ENCODE measurements at places on chromosomes 4 and X.

DNA sequence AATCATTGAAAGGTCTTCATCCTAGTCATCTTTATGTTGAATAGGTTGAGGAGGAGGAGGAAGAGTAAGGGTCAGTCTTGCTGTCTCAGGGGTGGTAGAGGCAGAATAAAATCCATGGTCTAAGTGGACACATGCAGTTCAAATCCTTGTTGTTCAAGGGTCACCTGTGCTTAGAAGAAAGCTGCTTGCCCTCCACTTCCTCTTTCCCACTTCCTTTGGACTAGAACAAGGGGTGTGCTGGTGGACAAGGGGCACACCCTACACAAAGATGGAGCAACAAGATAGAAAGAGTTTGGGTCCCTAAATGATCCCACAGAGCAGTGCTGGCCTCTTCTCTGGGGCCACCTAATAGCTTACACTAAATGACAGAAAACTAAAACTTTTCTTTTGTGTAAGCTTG is 47.9 kb downstream of the HSD17B13 start:
- DNase-seq: no peak

- no peak for DNase-seq
Measured at GRCh38 chr4:112916868-112917267, 132.6 kb upstream of the ANK2 start.

- DNase-seq: no peak
Measured at GRCh38 chrX:70176938-70177533, at the start of gene DGAT2L6. Gene DGAT2L6 (plus strand): TSS chrX:70177483. CDS start chrX:70177583, 100 bp downstream.

DNA sequence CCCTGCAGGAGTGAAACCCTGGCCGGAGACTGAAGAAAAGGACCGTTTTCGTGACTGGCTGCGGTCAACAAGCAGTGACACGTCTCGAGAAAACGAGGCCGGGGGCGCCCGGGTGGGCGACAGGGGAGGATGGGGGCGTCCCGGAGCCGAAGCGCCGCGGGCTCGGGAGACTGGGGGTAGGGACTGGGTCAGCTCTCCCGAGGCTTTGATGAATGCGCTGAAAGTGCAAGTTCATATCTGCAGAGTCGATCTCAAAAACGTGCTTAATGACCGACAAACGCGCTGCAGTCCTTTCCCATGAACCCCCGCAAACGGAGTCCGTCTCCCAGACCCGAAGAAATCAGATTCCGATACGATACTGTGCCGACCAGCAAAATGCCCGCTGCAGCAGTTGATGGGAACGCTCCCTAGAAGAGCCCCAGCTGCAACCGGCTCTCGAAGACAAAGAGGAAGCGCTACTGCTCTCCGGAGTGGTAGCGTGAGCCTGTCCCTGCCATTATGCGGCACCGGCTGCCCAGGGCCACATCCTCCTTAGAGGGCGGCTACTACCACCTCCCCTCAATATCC is 806 bp upstream of the CD99L2 start:
- DNase-seq: no peak

DNA sequence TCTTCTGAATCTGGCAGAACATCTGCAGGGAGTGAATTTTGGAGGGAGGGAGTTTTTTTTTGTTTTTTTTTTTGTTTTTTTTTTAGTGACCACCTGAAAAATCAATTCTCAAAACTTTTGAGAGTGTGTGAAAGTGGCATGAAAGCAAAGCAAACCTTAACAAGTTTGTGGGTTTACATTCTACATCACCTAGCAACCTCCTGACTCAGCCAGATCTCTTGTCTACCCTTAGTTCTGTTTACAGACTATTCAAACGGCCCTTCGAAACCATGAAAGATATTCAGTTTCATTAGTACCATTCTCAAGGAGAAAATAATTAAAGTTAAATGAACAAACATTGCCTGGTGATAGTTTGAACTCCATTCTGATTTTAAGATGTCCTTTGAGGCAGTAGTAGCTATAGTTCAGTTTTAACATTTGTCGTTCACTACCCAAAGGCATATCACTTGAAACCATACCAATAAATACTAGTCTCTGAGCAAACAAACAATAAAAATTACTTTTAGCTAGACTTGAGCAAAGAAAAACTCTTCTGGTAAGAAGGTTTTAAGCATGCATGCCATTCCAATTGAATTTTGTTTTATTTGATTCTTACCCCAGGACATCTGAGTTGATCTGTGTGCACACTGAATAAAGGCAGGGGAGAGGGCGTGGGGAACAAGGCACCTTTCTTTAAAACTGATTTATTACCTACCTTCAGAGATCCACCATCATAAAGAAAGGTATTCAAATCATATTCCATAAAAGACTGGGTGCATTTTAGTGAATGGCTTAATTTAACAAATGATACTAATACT is 137.7 kb downstream of the ARX start:
- DNase-seq: no peak

DNA sequence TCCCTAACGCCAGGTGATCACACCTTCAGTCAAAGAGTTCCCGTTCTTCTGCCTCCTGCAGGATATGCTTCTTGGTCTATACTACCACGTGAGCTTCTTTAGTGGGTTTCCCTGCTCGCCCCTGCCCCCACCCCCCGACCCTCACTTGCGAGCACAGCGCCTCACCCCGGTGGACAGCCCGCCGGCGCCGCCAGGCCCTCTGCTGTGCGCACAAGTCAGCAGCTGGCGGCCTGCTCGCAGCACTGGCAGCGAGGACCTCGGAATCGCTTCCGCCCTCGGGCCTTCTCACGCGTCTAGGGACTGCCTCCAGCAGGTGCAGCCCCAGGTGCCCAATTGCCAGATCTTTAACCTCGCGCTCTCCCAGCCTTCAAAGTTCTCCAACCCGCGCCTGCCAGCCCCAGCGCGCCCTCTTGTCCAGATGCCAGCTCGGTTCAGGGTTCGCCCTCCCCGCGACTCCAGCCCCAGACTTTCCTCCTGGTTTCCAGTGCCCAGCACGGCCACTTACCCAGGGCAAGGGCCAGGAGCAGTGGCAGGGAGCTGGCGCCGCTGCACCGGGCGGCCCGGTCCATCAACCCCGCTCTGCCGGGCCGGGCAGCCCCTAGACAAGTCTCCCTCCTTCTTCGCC is 454 bp downstream of the BTC start:
- DNase-seq: no peak

DNA sequence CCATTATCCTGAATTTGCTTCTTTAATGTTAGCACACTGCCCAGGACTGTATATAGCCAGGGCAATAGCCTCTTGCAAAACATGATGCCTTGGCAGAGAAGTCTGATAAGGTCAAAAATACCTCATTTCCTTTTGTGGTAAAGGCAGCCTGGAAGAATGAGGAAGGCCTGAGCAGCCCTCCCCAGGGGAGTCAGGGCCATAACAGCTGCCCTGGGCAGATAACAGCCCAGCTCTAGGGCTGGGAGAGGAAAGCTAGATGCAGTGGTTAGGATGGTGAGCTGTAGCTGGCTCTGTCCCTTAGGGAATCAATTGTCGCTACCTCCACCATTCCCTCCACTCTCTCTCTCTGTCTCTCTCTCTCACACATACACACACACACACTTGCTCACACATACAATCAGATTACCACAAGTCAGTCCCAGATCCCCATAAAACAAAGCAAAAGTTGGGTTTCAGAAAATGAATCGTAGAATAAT is 29.2 kb downstream of the EFHC2 start:
- no peak for DNase-seq

- DNase-seq: no peak
Measured at GRCh38 chr4:128427832-128428366, 140.3 kb upstream of the PGRMC2 start.

DNA sequence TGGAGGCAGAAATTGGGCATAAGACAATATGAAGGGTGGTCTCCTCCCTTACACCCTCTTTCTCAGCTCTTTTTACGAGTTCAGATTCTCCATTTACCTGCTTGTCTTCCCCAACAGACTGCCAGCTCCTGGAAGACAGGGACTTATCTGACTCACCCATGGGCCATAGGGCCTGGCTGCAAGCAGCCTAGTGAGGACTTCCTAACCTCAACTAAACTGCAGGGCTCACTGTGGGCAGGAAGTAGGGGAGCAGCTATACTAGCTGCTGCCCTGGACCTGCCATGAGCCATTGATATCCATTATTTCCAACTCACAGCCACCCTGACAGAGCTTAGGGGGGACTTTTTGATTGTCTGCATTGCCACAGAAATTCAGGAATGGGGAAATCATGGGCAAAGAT is 11.5 kb upstream of the ZNF718 start:
- DNase-seq: no peak

GRCh38 chr4:185311113-185311888 is 84.4 kb downstream of the LRP2BP start:
- no peak for DNase-seq

- no peak for DNase-seq
Measured at GRCh38 chr4:81905971-81906370, 434.3 kb upstream of the RASGEF1B start.

GRCh38 chr4:126405369-126405982 is 1090.7 kb downstream of the FAT4 start:
- DNase-seq: no peak

- DNase-seq: no peak
Measured at GRCh38 chr4:1447676-1448588, 41.7 kb upstream of the NKX1-1 start.

DNA sequence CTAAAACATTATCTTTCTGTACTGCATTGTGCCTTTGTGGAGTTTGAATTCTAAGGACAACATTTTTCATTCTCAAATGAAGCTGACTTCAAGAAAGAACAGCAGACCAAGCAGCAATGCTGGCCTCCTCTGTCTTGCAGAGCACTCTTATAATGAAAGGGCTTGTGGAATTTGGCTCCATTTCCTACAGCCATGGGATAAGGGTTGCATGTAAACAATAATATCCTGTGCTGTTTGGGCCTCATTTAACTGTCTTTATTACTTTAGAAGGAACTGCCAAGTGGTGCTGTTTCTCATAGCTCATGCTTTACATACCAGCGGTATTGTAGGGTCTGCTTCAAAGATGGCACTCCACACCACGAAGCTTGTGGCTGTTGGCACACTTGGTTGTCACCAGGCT is 111.4 kb upstream of the EOLA2 start:
- DNase-seq: no peak

GRCh38 chr4:10861036-10861435 is 176.5 kb upstream of the CLNK start:
- DNase-seq: no peak

- DNase-seq: no peak
Measured at GRCh38 chr4:185672151-185672550, 136.8 kb upstream of the PDLIM3 start.
